Ovary (tissue), 10 donors: ENCODE measurements at places on chromosomes 13 and 19. TPM values are rescaled to one million over a fixed set of nuclear protein-coding genes. Genes with fewer than 3 reads are reported as not detected.

DNA sequence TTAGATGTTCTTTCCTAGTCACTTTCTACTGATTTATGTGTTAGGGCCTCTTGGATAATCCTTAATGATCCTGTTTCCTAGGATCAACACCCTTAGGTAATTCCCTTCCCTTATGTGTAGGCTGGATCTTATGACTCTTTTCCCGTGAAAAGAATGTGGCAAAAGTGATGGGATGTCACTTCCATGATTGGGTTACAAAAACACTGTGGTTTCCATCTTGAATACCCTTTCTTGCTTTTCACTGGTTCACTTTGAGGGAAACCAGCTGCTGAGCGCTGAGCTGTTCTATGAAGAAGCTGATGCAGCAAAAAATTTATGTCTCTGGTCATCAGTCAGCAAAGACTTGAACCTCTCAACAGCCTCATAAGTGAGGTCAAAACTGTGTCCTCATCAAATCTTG lies 609.4 kb downstream of the OLFM4 start:
- DNase-seq = no peak

- DNase-seq = no peak
Measured at GRCh38 chr19:2353159-2353886, 6.7 kb upstream of the TMPRSS9 start.

DNA sequence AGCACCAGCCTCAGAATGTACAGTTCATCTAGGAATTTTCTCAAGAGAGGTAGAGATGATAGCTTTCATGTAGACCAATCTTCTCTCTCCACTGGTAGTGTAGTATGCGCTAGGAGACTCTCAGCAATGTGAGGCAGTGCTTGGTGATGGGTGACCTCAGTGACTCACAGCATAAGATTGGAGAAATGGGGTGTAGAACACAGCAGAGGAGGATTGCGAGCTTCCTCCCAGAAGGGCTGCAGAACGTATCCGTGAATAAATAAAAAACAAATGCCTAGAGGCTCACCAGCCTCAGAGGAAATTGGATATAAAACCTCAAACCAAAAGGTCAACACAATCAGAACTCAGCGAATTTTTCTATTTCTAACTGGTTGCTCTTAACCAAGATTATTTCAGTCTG lies 182.9 kb upstream of the RXFP2 start:
- DNase-seq = no peak

GRCh38 chr19:17200408-17201079 lies 14.6 kb upstream of the USE1 start:
- DNase-seq = no peak

- DNase-seq = no peak
Measured at GRCh38 chr19:1691589-1692290, 39.3 kb upstream of the TCF3 start.

GRCh38 chr19:1287354-1288225 lies 1.9 kb downstream of the EFNA2 start:
- no peak for DNase-seq

- DNase-seq = no peak
Measured at GRCh38 chr13:91185294-91185863, 162.1 kb upstream of the MIR17HG start.

GRCh38 chr13:107329991-107330390 lies 762.1 kb upstream of the ARGLU1 start:
- DNase-seq = no peak

DNA sequence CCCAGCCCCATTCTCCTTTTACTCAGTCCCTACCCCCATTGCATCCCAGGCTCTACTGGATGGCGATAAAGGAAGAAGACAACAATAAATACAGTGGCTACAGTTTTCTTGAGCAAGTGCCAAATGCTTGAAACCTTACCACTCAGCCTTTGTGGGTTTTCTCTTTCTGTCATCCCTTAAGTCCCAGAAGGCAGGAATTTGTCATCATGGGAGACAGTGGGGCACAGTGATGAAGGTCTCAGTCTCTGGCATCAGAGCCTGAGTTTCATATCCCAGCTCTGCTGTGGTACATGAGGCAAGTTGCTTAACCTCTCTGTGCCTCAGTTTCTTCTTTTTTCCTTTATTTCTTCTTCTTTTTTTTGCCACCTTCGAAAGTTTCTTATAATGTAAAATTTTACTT lies 5.1 kb upstream of the COMP start:
- DNase-seq = no peak

- DNase-seq = no peak
Measured at GRCh38 chr19:8316351-8317125, 4.6 kb downstream of the NDUFA7 start.

DNA sequence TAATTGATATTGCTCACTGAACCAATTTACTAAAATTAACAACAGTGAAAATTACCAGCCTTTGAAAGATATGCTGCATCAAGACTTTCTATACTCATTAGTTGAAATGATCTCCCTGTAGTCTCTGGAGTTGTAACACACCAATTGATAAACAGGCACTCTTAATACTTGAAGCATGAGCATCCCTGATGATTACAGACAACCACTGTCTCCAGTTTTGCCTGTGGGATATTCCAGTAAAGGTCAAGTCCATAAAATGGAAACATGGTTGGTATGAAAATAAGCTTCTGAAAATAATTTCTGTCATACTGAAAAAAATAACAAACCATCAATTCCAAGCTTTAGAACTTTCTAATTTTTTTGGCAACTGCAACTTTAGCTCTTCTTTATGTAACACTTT lies 405.8 kb downstream of the SPRY2 start:
- no peak for DNase-seq

The IZUMO2 gene
- not detected for total RNA-seq

The ZNF737 gene
- total RNA-seq = 21.8 TPM

The CHMP2A gene
- 100 TPM for total RNA-seq

The FUZ gene
- 48.6 TPM for total RNA-seq

The SLAIN1 gene
- total RNA-seq = 9.4 TPM

The CALR3 gene
- total RNA-seq = not detected
